ENCODE measurements at places on chromosomes 3 and 15. TPM values are rescaled to one million over a fixed set of nuclear protein-coding genes. Genes with fewer than 3 reads are reported as not detected.

The HTR3D gene
- total RNA-seq, result not detected

The PLA2G4D gene
- not detected for total RNA-seq

The SLCO2A1 gene
- 2.8 TPM for total RNA-seq

The CHRFAM7A gene
- 1.2 TPM for total RNA-seq

The DUOX2 gene
- total RNA-seq, result 0.40 TPM

- DNase-seq, result no peak
These were observed 5.2 kb downstream of the LINS1 start for GRCh38 chr15:100596792-100597191.

DNA sequence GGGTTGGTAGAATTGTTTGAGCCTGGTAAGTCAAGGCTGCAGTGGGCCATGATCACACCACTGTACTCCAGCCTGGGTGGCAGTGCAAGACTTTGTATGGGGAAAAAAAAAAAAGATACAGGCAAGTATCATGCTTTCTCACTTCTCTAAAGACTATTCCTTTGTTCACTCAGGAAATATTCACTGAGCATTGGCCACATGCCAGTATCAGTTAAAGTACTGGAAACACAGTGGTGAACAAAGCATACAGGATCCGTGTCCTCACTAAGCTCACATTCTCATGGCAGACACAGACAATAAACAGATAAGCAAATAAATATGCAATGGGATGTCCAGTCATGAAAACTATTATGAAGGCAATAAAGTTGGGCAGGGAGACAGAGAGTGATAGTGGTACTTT is 5.1 kb upstream of the MTHFS start:
- no peak for DNase-seq

All from heart left ventricle (tissue), 16 donors.